GM19239 (cell line): ENCODE measurements at places on chromosomes 3 and 15.
A peak's percentile ranks its signal among the peaks of the same experiment; 100 is the strongest.

DNA sequence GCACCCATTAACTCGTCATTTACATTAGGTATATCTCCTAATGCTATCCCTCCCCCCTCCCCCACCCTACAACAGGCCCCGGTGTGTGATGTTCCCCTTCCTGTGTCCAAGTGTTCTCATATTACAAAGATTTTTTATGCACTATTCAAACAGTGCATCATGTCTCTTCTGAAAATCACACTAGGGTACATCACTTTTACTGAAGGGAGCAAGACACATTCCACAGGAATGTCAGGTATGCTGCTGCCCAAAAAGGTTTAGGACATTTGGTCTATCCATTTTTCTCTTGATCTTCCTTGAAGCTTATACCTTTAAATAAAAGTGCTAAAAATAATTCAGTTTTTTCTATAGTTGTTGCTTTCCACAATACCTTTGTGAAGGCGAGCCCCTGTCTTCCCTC is 9.2 kb upstream of the EPHA3 start:
- DNase-seq, result no peak

DNA sequence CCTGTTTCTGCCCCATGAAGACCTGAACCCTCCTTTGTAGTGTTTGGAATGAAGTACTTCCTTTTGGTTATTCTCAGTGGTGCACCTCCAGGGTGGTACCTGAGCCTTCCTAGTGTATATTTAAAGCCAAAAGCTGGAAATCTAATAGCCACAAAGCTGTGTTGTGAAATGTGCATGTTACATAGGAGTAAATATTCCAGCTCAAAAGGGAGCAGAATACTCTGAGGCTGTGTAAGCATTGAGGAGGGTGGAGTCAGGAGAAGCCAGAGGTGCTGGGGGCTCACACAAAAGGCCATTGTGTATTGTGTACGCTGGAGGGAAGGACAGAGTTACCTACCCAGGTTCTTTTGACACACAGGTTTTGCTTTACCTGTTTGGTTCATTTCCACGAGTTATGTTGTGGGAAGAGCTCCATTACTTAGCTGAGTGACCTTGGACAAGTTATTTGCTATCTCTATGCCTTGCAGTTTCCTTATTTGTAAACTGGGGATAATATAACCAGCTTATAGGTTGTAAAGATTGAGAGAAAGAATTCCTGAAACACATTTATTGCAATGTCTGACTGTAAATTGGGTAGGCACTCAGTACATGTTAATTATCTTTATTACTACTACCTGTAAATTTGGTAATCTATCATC is 24.7 kb downstream of the GPR171 start:
- DNase-seq, result no peak

- DNase-seq, result no peak
Observed at GRCh38 chr3:123287051-123287961, 85.6 kb downstream of the SEC22A start.

- DNase-seq, result no peak
Observed at GRCh38 chr15:48888836-48889235, 10.9 kb downstream of the EID1 start.

GRCh38 chr3:141960731-141961130 is 84.3 kb downstream of the ATP1B3 start:
- no peak for DNase-seq

GRCh38 chr3:103693831-103694230 is 1259.0 kb downstream of the ZPLD1 start:
- no peak for DNase-seq

DNA sequence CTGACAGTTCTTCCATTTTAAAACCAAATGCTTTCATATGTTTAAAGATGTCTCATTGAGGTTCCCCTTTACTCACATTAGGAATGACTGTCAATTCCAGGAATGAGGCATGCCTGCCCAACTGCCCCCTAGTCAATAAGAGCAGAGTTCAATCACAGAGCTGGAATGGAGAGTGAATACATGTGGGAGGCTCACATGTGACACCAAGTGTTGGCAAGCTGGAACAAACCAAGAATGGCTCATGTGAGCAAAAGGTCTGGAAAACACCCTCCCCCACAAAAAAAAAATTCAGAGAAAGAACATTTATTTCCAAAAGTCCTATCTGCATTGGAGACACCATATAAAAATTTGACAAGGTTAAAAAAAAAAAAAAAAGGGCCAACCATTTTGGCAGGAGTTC is 3.7 kb downstream of the PBRM1 start:
- no peak for DNase-seq

DNA sequence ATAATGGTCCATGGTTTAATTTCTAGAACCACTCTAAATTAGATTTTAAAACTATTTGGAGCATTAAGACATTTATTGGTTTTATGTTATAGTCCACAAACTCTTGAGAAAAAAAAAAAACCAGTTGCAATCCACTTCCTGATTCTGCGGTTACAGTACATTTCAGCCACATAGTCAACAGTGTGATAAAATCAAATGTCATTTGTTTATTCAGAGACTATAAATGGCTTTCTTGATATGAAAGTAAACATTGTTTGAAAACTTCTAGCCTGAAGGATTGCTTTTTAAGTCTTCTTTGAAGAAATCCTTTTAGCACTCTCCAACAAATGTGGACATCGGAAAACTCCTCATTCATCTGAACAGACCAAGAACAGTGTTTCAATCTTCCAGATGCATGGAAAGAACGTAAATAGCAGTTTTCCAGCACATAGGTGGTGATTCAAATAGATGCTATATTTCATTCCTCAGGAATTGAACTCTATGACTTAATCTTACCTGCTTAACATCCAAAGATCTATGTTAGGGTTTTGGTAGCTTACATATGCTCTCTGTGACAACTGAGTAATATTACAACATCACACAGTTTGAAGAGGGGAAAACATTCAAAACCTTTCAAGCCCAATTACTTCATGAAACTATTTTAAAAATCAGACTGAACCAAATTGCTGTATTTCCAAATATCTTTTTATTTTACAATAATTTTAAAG is 87.8 kb upstream of the UBE2E2 start:
- no peak for DNase-seq

DNA sequence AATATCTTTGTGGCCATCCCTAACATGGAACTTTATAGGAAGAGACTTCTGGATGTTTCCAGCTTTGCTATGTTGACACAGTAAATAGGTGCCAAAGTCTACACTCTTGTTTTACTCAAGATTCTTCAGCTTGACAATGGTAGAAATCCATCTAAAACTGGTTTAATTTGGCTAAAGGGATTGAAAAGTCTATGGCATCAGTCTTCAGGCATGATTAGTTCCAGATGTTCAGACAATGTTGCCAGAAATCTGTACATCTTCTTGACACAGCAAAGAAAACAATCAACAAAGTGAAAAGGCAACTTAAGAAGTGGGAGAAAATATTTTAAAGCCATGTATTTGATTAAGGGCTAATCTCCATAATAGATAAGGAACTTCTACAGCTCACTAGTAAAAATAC is 130.5 kb downstream of the LRRC3B start:
- no peak for DNase-seq

- DNase-seq, result no peak
Observed at GRCh38 chr3:150494411-150494977, 51.8 kb downstream of the SERP1 start.

GRCh38 chr3:52784931-52785590 is 7.7 kb downstream of the ITIH1 start:
- DNase-seq, result no peak

DNA sequence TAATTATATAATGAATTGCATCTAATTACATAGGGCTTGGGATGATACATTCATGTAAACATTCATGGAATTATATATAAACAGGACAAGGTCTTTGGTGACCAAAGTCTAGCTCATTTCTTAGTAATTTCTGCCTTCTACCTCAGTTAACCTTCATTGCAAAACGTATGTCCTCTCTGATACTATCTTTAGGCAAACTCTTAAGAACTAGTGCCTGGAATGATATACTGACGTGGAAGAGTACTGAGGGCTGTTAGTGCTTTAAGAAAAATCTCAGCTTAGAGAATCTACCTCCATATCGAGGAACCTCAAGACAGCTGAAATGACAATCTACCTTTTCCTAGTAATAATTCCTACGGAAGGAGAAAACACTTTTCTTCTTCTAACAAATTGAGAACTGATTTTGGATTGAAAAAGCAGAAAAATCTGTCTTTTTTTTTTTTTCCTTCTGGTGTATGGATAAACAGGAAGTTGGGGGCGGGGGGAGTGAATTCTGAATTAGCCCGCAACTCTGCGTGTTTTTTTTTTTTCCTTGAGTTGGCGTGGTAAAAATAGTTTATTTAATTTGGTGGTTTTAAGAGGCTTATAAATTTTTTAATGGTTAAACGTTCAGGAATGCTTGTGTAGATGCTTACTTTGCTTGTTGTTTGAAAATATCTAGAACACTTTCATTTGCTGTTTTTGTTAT is 43.2 kb downstream of the RARB start:
- no peak for DNase-seq

DNA sequence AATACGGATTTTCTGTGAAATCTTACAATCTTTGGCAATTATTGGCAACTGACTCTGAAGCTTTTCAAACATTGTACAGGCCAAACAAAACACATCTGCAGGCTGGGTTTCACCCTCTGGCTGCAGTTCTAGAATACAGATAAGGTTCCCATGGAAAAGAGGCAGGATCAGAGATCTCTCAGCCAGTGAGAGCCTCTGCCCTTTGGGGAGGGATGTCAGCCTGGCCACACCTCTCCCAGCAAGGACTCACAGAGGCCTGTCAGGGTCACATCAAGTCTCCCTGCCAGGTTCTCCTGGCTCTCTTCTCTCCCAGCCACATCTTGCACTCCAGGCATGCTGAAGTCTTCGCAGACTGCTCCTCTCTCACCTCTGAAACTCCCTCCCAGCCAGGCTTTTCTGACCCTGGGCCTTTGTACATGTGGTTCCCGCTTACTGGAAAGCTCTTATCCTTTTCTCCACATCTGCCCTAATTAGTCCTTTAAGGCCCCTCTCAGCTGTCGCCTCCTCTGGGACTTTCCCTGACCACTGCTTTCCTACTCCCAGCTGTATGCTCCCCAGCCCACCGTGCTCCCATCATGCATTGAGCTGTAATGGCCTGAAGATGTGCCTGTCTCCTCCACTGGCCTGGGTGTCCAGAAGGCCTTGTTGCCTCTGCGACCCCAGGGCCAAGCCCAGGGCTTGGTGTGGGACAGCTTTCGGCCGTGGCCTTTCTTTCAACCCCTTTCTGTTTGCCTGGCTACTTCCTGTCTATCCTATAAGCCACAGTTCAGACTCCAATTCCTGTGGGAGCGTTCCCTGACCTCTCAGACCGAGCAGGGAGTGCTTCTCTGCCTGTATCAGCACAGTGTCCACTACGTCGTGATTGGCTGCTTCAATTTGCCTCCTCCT is 4.3 kb downstream of the RBP1 start:
- DNase-seq, result no peak

- no peak for DNase-seq
Observed at GRCh38 chr3:15498431-15499214, 22.9 kb downstream of the COLQ start.

DNA sequence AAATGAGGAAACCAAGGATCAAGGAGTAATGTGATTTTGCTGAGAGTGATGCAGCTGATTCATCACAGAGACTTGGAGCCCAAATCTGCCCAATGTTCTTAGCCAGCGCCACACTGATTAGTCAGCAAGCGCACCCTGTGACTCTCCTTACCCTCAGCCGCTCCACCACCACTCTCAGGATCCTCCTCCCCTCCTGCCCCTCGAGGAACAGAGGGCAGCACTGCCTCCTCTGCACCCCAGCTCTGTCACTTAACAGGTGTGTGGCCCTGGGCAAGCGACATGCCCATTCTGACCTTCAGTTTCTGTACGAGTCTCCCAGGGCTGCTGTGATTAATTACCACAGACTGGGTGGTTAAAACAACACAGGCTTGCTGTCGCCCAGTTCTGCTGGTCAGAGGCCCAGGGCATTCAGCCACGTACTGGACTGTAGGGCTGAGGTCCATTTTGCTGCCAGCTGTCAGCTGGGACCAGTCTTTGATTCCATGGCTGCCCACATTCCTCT is 36.1 kb upstream of the HRH1 start:
- DNase-seq, result no peak

DNA sequence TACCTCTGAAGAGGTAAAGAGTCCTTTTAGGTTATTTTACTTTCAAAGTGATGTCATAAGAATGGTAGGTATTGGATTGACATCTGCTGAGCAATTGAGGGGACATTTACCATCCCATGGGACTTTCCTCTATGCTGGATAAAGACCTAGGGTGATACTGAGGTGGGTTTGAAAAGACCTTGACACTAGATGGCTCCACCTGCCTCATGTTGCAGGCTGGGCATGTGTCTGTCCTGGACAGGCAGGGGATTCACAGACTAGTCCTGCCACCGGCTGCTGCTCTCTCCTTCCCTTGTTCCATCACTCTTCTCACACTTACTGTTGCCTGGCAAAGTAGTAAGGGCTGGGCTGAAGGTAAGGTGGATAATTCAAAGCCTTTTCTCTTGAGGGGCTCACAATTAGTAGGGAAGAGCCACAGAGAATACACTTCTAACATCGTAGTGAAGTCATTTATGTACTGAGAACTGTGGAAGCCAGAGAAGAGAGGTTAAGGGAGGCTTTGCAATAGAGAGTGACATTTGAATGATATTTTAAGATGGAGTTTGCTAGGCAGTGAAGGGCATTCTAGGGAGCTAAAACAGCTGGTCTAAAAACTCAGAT is 27.7 kb downstream of the TRAK1 start:
- peak; percentile 44 for DNase-seq

GRCh38 chr3:37985637-37986320 is 4.8 kb upstream of the VILL start:
- DNase-seq, result no peak
